ENCODE measurements at places on chromosomes 16 and 17.

DNA sequence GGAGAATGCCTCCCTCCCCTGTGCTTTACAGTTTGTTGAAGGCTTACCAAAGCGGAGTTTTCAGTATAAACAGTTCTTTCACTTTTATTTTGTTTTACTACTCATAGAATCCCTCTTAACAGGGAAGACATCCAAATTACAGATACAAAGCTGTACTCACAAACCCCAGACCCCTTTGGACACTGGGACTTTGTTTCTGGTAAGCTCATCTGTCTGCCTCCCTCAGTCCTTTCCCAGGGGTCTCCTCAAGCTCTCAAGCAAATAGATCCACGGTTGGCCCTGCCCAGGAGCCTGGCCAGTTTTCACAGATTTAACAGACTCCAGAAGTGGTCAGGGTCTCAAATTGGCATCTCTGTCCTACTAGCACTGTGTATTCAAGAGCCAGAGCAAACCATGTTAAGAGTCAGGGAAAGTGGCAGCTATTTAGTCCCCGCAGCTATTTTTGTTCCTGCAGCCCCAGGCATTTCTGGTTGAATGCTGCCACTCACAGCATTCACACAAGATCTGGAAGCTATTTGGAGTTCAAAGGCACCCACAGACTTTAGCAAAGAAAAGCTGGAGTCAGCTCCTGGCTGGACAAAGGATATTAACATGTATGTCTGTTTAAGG is 54.2 kb downstream of the TMEM100 start:
- no peak for DNase-seq

DNA sequence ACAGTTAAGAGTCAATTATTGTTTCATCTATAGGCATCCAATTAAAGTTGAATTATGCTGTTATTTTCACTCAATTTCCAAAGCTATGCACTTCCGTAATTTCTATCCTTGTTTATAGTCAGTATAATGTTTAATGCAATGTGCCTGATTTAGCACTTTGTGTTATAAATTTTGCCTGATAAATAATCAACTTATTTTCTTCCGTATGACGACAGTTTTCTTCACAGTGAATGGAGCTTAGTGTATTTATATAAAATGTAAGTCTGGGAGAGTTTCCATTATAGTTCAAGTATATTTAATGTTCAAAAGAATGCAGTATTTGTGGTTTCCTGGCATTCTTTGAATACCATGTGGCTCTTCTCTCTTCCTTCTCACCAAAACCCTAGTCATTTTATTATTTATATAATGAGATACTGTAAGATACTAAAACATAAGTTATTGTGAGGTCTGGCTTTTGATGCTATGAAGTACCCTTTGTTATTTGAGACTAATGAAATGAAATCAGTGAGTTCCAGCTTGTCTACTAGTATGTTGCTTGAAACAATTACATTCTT is 240.6 kb downstream of the PRKCA start:
- DNase-seq, result no peak

- DNase-seq, result no peak
Observed at GRCh38 chr17:35245196-35245486, 2.3 kb downstream of the SLFN5 start.

DNA sequence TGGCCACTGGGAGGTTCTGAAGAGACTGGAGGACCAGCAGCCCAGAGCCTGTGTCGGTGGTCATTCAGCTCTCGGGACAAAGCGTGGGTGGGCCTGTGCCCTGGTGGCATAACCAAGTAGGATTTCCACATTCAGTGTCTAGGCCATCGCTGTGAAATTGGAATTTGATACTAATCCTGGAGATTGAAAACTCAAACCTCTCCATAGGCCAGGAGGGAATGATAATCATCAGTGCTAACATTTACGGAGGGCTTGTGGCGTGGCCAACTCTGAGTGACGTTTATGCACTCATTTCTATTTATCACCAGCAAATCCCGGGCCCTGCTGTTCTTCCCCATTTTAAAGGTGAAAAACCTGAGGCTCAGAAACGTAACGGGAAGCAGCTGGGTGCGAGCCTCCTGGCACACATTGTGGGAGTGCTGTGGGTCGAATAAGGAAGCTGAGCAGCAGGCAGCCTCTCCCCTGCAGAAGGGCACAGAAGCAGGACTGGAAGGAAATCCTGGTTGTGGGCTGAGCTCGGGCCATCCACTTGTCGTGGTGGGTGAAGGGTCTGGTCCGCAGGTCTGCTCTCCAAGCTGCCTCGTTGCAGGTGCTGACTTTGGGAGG is 33.1 kb downstream of the RAI1 start:
- DNase-seq, result no peak

DNA sequence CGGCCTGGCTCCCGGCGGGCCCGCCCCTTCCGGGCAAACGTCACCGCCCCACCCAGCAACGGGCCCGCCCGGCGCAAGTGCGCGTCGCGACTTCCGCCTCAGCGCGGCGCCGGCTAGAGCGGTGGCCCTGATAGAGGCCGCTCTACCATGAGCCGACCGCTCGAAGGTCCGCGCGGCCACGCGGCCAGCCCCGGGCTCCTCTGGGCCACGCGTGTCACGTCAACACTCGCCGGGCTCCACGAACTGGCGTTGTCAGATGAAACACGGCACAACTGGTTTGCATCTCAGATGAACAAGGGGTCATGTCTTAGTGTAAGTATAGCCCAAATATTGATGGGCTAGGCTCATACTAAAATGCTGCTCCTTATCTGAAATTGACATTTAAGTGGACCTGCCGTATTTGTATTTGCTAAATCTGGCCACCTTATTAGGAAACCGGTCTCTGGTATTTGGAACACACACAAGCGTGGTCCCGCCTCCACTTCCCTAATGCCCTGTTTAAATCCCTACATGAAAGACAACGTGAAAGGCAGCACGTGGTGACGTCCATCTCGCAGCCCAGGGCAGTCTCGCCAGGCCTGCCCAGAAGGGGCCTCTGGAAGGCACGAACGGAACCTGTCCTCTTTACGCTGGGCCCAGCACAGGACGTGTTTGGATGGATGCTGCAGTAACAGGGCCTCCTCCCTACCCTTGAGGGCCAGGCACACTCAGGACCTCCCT is at the start of gene ZNF598:
ZNF598 (minus strand) TSS at position 31 of the 720 bp plus-strand sequence.
- DNase-seq, result peak; percentile 99

DNA sequence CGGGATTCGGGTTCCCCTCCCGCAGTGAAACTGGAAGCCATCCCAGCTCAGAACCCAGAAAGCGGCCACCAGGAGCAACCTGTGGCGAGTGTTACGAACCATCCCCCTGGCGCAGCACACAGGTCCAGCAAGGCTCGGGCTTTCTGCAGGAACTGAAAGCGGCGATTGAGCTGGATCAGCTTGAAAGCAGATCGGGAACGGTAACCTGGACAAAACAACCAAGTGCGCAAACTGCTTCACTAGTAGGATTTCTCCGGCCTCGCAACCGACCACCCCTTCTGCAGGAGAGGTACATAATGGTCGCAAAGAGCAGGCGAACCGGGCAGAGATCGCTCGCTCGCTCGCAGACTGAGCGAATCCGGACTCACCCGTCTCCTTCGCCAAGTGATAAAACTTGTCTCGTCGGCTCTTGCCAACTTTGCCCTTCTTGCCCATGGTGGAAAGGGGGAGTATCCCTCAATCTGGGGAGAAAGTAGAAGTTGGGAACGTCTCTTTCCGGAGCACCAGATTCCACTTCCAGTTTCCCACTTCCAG is 696 bp upstream of the PSMC5 start:
- DNase-seq, result peak; percentile 44

GRCh38 chr17:49528966-49529365 is 33.9 kb downstream of the NGFR start:
- DNase-seq, result no peak

GRCh38 chr16:69363281-69363717 is 11.7 kb upstream of the TMED6 start:
- no peak for DNase-seq

DNA sequence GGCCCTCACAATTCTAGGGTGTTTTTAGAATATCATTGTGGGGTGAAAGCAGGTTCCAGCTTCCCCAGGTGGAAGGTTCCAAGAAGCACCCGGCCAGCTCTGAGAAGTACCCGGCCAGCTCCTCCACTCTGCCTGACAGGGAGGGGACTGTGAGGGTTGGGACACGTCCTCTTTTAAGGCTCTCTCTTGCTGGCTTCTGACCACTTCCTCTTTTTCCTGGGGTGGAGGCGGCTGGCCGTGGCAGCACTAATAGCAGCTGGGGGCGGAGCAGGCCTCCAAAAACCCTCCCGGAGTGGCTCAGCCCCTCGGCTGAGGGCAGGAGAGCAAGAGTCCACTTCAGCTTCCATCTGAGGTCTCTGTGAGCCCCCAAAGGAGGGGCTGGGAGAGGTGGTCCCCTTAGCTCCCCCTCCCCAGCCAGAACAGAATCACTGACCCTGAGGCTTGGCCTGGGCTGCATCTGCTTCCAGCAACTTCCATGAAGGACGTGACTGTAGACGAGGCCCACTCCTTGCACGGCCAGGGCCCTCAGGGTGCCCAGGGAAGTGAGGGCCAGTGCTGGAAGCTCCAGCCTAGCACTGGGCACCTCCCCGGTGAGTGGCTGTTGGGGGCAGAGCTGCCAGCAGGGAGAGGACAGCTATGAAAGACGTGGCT is 26.7 kb upstream of the PLCG2 start:
- peak; percentile 57 for DNase-seq

DNA sequence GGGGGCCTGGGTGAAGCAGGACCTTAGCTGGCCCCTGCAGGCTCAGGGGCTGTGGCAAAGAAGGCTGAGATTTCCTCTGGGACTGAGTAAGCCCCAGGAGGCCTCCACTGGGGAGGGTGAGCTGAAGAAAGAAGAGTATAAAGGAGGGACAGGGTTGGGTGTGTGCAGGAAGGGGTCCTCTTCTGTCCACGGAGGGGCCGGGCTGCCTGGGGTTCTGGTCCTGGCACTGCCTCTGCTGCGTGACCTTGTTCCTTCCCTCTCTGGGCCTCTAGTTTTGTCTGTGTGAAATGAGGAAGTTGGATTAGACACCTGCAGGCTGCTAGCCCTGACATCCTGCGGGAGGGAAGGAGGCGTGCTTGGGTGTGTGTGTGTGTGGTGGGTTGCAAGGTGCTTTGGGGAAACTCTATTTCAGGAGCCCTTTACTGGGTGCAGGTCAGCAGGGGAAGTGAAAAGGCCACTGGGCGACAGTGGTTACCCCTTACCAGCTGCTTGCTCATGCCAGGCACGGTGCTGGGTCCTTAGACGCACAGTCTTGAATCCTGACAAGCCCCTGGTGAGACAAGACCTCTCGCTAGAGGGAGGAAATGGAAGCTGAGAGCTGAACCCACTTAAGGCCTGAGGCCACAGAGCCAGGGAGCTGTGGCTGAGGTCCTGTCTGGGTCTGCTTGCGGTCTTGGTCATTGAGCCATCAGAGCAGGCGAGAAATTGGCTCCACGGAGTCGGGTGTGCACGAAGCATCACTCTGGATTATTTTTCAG is 60.7 kb downstream of the OR1D5 start:
- no peak for DNase-seq

- no peak for DNase-seq
Observed at GRCh38 chr17:32461498-32461852, 17.2 kb downstream of the PSMD11 start.

DNA sequence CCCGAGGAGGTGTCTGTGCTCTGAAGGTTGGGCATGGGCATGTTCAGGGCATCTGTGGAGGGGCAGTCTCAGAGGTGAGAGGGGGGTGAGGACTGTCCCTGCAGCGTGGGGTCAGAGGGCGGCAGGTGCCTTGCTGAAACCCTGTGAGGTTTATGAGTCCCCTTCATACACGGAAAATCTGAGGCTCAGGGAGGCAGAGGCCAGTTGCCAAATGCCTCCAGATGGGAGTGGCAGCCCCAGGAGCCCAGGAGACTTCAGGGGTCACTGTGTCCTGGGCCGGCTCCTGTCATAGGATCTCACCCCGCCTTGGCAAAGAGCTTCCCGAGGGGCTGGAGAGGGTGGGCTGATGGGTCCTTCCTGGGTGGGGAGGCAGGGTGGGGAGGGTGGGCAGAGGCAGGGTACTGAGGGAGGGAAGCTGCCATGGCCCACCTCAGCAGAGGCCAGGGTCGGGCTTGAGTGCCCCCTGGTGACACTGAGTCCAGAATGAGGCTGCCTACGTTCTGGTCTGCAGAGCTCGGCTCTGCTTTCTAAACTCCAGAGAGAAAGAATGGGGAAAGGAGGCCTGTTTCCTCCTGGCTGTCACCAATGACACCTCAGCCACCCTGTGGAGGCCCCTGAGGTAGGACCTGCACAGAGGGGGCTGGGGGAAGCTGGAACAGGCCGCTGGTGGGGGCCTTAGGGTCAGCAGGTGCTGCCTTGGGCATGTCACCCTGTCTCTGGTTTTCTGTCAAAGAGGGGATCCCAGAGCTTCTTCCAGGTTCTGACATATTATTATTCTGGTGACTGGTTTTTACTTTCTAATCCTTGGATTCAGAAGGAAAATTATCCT is 1.1 kb downstream of the LGALS9 start:
- DNase-seq, result peak; percentile 66

DNA sequence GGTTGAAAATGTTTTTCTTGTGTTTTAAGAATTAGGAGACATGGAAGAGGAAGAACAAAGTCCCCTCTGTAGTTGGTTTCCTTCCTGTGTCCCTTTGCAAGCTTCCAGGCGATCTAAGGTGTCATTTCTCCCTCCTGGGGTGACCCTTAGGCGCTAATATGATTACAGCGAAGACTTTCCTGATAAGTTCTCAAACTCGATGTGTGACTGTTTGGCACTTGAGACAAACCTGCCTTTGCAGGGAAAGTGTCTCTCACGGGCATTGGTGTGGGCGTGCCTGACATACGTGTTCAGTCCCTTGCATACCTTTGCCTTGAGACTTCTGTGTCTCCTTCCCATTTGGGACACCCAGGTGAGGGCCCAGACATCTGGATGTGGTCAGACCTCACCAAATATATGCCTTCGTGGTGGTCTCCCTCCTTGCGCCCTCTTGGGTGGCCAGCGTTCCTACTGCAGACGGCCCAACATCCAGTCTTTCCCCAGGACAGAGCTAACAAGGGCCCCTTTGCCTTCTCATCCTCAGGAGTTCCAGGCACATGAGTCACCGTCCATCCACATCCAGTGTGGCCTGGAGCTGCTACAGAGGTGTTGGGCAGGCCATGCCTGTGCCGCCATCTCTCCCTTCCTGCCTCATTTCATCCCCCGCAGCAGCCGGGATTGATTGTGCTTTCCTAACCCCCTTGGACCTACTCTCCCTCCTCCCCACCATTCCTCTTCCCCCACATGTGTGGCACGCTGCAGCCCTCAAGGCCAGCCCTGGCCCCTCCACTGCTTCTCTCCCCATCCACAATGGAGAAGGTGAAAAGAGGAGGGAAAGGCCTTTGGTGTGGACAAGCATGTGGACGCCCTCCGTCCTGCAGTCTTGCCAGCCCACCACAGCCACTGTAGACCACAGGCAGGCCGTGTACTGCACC is 3.1 kb upstream of the JPT2 start:
- DNase-seq, result no peak

DNA sequence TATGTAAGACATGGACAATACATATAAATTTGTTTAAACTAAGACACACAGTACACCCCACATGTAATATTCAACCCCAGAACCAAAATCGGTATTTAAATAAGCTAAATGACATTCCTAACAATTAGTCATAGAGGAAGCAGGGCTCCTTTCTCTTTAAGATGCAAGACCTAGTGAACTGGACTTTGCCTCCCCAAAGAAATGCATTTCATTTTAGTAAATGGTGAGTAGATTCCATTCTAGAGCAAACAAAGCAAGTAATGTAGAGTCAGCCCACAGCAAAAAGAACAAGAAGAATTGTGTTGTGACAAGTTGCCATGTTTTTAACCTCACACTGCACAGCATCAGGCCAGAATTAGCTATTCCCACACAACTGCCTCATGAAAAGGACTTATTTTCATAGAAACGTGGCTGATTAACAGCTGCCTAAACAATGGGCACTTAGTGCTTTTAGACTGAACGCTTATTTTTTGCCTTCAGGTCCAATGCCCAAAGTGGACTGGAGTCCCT is 14.4 kb downstream of the DNAJC7 start:
- no peak for DNase-seq

- peak; percentile 61 for DNase-seq
Observed at GRCh38 chr17:78104540-78104941, 24.0 kb downstream of the TMC6 start.

Measured in H7 (cell line).